GM04503 (cell line): ENCODE measurements at places on chromosomes 1 and 21.

GRCh38 chr1:104946558-104947210, 1197.0 kb downstream of the AMY1C start:
- DNase-seq = no peak

DNA sequence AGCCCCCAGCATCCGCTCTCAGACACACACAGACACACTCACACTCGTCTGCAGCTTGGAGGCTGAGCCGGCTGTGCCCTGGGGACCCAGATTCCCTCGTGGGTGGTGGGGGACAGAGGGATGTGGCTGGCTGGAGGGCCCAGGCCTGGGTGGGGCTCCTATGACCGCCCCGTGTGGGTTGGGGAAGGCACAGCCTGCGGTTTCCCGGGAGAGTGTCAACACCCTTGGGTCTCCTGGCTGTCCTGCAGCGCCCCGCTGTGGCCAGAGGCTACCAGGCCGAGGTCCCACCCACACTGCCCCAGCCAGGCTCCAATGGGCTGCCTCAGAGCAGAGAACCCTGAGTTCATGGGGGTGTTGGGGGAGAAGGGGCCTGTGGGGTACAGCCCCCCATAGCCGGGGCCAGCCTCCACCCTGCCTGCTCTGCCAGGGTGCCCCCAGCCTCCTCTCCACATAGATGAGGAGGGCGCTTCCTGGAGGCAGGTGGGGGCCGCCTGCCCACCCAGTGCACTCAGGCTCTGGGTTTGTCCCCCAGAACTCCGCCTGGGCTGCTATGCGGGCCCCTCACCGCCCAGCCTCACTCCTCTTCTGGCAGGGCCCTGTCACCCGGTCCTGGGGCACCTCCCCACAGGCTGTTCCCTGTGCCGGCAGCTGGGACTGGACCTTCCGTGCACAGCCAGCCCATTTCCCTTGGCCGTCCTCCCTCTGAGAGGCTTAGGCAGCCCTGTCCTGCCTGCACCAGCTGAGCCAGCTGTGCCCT, at the start of gene TTC34:
Gene TTC34, minus strand, starts transcription at position 159 of the 757 bp plus-strand sequence. CDS start 866 bp downstream, outside the sequence.
- DNase-seq = no peak

- DNase-seq = no peak
Observed at GRCh38 chr1:72322910-72323309, 40.6 kb upstream of the NEGR1 start.

GRCh38 chr1:11848373-11848700, 754 bp upstream of the NPPA start:
- no peak for DNase-seq

DNA sequence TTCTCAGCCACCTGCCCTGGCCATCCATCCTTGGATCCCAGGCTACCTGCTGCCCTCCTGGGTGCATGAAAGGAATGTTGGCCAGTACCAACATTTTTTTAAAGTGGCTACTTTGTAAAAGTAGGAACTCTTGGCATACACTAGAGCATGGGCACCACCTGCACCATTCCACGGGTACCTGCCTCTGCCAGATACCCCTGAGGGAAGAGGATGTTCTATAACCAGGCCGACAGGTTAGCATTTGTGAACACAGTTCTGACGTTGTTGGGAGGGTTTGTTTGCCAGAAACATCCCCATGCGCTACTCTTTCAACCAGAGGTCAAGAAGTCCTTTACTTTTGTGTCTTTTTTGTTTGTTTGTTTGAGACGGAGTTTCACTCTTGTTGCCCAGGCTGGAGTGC, 43.0 kb downstream of the EVA1C start:
- DNase-seq = no peak

DNA sequence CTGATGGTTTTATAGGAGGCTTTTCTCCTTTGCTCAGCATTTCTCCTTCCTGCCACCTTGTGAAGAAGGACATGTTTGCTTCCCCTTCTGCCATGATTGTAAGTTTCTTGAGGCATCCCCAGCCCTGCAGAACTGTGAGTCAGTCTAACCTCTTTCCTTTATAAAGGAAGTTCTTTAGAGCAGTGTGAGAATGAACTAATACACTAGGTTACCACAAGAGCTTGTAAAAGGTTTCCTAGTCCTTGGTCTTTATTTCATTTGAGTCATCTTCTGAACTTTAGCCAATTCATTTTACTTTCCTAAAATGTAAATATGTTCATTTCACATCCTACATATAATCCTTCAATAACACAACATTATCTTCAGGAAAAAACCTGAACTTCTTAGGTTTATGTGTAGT, 365.3 kb downstream of the HHIPL2 start:
- DNase-seq = no peak

DNA sequence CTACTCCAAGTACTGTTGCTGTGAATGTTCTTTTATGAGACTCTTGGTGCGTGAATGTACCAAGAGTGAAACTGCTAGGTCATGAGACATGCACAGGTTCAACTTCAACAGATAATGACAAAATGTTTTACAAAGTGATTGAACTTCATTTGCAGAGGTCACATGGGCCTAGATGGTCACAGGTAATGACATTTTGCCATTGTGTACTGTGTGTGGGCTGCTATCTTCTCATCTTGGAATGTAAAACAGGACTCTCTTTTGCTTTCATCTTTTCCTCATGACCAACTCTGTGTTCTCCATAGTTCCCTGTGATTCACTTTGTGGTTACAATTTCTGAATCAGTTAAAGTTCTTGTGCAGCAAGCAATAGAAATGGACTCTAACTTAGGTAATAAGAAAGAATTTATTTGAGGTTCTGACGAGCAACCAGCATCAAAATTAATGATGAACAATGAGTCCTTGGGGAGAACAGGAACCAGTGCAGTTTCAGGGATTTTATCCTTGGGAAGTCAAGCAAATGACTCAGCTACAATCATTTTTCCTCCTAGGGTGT, 16.2 kb upstream of the TSNAX start:
- peak; percentile 92 for DNase-seq

- DNase-seq = no peak
Observed at GRCh38 chr1:45170151-45170742, 36.2 kb downstream of the ZSWIM5 start.

DNA sequence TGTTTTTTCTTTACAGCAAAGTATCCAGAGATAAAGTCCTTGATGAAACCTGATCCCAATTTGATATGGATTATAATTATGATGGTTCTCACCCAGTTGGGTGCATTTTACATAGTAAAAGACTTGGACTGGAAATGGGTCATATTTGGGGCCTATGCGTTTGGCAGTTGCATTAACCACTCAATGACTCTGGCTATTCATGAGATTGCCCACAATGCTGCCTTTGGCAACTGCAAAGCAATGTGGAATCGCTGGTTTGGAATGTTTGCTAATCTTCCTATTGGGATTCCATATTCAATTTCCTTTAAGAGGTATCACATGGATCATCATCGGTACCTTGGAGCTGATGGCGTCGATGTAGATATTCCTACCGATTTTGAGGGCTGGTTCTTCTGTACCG, 6.5 kb downstream of the DEGS1 start:
- no peak for DNase-seq

- DNase-seq = no peak
Observed at GRCh38 chr1:189431447-189431846, 1046.2 kb downstream of the BRINP3 start.

GRCh38 chr1:23554127-23554480, 5.2 kb downstream of the ID3 start:
- no peak for DNase-seq

GRCh38 chr21:40623528-40623927, 223.4 kb downstream of the DSCAM start:
- no peak for DNase-seq

DNA sequence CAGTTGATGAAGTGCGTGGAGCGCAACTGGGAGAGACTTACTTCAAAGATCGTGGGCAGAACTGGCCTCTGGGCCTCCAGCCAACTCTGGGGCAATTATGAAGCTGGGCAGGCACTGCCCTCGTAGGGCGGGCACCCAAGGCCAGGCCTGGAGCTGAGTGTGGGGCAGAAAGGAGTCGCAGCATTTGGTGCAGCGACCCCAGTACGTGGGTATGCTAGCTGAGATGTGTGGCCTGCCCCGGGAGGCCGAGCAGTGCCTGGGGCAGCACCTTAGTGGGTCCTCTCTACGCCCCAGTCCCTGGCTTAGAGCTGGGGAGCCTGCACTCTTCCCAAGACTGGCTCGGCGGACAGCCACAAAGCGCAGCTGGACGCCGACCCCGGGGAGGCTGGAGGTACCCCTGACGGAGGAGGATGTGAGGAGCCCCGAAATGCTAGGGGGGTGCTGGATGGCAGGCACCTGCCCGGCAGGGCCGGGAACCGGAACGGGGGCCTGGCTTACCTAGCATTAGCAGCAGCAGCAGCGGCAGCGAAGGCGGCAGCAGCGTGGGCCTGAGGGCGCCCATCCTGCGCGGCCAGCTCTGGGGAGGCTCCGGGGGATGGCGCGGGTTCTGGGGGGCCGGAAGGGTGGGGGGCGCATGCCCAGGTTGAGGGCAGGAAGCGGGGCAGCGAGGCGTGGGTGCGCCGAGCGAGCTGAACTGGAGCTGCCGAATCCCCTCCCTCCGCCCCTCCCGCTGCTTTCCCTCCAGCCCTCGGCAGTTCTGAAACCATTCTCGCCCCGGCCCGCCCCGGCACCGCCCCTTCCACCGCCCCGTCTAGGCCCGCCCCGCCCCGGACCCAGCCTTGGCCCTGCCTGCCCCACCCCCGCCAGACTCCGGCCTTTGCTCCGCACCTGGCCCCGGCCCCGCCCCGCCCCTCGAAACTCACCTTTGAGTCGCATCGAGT, at the start of gene IGSF8:
Gene IGSF8, minus strand, starts transcription at position 709 of the 941 bp plus-strand sequence. Its CDS starts 147 bp downstream, at position 562.
- no peak for DNase-seq

DNA sequence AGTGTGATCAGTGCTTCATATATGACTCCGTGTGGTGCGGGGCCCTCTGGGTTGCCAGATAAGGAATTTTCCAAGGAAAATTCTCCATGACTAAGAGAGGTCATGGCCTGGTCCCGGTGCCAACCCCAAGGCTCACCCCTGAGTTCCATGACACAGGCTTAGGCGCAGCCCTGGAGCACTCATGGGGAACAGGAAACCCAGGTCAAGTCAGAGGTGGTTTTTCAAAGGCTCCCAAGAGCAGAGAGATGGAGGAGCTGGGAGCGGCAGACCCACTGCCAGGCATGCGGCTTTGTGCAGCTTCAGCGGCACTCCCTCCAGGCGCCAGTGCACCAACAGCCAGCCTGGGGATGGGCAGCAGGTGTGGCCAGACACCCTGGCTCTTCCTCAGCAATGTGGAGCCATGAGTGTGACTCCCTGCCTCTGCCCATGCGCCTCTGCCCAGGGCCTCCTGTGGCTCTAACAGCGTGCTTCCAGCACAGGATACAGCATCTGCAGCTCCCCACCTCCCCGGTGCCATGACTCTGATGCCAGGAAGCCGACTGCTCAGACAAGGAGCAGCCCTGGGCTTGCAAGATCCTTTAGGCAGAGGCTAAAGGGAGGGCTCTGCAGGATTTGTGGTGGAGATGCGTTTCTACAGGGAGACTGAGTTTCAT, 47.3 kb downstream of the GPR161 start:
- DNase-seq = no peak

GRCh38 chr1:205076245-205076761, 8.0 kb downstream of the TMEM81 start:
- DNase-seq = no peak

GRCh38 chr1:93354749-93355148, 9.0 kb downstream of the DR1 start:
- no peak for DNase-seq

GRCh38 chr1:239437822-239438221, 51.5 kb downstream of the CHRM3 start:
- DNase-seq = no peak

GRCh38 chr1:223634423-223634822, 31.1 kb downstream of the CAPN8 start:
- DNase-seq = no peak

- no peak for DNase-seq
Observed at GRCh38 chr21:45850181-45850580, 131.4 kb upstream of the COL6A1 start.

DNA sequence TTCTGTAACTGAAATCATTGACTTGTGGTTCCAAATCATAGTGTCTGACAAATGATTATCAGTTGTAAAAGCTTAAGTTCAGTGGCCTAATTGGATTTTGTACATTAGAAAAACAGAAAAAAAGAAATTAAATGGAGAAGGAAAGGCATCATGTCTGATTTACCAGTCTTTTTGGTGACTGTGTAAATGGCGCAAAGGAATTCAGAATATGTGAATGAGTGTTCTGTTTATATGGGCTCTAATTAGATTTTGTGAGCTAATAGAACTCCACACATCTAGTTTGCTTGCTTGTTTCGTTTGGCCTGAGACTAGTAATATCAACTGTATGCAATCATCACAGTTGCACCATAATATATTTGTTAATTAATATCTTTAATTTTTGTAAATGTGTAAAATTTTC, 151.7 kb downstream of the PLA2G4A start:
- DNase-seq = no peak

GRCh38 chr1:74470936-74471335, 41.5 kb downstream of the LRRC53 start:
- no peak for DNase-seq

- DNase-seq = no peak
Observed at GRCh38 chr21:32529679-32530078, 55.6 kb downstream of the TCP10L start.

GRCh38 chr21:23127973-23128372, 2129.8 kb downstream of the NCAM2 start:
- DNase-seq = no peak

GRCh38 chr1:83077411-83077810, 921.5 kb downstream of the TTLL7 start:
- DNase-seq = no peak

DNA sequence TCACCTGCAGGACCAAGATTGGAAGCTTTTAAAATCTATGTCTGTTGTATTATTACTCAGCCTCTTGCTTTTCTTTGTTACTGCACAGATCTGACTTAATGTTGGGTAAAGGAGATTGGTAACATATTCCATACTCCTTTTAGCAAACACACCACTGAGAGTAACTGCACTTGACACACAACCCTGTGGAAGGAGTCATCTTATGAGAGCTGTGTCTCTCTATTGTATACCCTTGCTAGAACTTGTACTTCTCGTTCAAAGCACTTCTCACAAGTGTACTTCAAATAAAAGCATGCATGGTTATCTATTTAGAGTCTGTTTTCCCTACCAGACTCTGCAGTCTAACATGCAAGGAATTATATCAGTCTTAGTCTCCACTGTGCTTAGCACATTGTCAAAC, 813.4 kb downstream of the ADGRL2 start:
- no peak for DNase-seq

- no peak for DNase-seq
Observed at GRCh38 chr1:100868364-100868995, 26.2 kb downstream of the EXTL2 start.

- DNase-seq = no peak
Observed at GRCh38 chr1:244442850-244443249, 8.9 kb downstream of the ADSS2 start.

DNA sequence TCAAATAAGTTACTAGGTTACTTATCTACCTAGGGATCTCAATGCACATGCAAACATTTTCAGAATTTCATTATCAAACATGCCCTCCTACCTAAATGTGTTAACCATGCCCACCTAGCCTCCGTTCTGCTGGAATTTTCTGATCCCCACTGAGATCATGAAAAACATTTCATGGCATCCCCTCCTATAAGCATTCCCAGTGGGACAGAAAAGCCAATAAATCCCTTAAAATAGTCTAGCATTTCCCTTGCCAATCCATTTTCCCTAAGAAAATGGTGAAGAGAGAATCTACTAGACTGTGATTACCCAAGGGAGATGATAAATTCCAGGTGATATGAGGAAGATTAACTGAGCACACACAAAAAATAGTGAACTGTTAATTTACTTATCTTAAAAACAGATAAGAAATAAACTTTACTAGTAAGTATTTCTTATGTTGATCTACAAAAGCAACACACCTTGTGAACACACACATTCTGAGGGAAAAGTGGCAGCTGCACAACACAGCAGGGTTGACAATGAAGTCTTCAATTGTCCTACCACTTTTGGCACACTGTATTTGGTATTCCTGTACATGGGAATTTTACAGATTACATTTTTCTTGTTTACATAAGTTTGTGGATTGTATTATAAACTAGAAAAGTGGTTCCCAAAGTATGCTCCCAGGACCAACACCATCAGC, 49.6 kb downstream of the ARID4B start:
- no peak for DNase-seq
